ENCODE measurements at places on chromosomes 11 and 22.
A peak's percentile ranks its signal among the peaks of the same experiment; 100 is the strongest.

DNA sequence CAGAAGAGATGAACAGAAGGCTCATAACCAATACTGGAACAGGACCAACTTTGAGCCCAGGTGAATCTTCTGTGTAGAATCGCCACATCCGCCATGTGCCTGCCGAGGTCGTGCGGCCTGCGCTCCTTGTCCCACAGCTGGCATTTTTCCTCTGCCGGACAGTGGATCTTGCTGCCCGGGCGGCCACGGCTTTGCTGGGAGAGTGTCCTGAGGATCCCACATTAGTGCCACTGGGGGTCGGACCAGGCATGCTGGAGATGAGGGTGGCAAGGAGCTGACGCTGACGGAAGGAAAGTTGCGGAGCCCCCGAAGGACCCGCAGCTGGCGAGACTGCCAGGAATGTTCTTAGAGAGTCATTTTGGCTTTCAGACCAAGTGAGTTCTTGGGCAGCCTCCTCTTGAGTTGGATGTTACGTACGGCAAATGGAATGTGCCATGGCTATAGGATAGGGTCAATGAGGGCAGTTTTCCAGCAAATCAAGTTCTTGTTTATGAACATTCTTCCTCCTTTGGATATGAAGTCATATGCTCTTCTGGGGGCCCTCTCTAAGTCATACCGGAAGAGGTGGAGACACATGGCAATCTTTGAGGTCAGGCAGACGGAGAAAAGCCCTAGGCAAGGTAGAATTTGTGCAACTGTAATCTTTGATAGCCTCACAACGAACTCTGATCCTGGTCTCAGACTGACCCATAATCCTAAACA, 57.4 kb upstream of the NUP160 start:
- DNase-seq = no peak

DNA sequence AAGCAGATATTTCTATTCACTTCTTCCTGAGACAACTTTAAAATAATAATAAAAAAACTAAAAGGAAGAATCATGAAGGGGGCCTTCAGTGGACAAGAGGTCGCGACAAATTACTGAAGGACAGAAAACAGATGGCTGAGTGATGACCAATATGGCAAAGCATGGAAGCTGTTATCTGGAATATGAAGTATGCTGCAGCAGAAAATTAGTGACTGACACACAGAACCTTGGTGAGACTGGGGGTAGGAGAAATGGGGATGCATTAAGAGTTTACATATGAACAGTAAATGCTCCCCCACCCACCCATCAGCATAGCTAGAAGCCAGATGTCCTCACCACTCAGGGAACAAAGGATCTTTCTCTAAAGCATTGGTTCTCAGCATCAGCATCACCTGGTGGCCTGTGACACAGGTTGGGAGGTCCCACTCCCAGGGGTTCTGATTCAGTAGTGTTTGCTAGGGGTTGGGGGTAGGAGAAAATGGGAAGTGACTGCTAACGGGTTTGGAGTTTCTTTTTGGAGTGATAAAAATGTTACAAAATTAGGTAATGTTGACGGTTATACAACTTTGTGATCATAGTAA, 59.7 kb downstream of the NARS2 start:
- no peak for DNase-seq

- DNase-seq = no peak
Measured at GRCh38 chr11:65911682-65912568, 6.9 kb downstream of the C11orf68 start.

- no peak for DNase-seq
Measured at GRCh38 chr22:50628543-50629134, 687 bp upstream of the ARSA start.

- no peak for DNase-seq
Measured at GRCh38 chr11:114354076-114354475, 46.2 kb downstream of the C11orf71 start.

DNA sequence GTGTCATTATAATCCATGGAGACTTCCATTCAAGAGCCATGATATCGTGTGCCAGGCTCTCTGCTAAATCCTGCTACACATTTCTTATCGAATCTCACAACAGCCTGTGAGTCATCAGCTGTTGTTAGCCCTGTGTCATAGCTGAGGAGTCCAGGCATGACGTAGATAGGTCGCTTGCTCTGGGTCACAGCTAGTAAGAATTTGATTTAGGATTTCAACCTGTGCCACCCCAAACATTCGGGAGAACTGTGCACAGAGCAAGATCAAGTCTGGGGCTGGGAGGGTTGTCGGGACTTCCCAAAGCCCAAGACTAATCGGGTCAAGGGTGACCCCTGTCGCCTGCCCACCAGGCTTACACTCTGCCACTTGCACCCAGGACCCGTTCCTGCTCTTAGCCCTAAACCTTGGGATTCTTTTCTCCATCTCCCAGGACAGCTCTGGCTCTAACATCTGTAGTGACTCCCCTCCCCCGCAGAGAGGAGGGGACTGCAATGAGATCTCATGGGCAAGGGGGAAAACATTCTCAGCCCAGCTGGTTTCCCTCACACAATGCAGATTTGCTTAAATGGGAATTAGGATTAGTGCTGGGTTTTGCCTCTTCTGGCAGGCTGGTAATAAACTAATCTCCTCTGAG, 34.3 kb downstream of the TSPAN18 start:
- no peak for DNase-seq

DNA sequence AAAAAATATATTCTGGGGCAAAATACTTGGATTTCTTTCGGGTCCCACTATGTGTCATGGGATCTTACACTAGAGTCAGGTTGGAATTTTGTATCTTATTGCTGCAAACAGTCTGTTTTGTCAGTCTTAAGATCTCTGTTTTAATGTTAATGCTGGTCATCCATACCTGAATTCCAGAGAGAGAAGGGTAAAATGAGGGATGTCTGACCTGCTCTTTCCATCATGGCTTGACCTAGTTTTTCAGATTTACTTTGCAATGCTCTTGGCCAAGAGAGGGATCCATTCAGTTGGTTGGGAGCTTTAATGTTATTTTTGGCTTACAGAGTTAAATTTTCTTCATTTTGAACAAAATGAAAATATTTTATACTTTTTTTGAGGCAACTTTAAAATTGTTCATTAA, 117.2 kb downstream of the CASP12 start:
- no peak for DNase-seq

GRCh38 chr11:60951904-60952741, at the start of gene SLC15A3:
SLC15A3 (minus strand) TSS chr11:60952176; CDS start chr11:60951551, 625 bp downstream.
- peak; percentile 91 for DNase-seq

Data from GM20000 (cell line).